ENCODE measurements at places on chromosomes 7 and 10.

- DNase-seq, result no peak
Observed at GRCh38 chr10:99143011-99143410, 92.6 kb downstream of the HPSE2 start.

GRCh38 chr10:118511711-118512110, 83.7 kb downstream of the PRLHR start:
- DNase-seq, result no peak

DNA sequence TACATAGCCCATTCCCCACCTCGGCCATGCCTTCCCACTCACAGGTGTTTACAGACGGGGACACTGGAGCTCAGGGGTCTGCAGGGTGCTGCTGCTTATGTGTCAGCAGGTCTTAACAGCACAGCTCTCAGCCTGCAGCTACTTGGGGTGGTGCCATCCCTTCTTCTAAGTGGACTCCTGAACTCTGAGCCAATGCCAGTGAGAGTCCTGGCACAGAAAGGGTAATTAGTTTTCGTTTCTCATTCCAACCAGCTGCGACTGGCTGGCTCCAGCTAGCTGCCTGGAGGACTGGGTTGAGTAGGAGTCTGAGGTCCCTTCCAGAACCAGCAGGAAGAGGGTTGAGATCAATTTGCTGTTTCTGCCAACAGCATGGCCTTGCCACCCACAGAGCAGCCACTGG, 88.3 kb upstream of the AGK start:
- DNase-seq, result no peak

DNA sequence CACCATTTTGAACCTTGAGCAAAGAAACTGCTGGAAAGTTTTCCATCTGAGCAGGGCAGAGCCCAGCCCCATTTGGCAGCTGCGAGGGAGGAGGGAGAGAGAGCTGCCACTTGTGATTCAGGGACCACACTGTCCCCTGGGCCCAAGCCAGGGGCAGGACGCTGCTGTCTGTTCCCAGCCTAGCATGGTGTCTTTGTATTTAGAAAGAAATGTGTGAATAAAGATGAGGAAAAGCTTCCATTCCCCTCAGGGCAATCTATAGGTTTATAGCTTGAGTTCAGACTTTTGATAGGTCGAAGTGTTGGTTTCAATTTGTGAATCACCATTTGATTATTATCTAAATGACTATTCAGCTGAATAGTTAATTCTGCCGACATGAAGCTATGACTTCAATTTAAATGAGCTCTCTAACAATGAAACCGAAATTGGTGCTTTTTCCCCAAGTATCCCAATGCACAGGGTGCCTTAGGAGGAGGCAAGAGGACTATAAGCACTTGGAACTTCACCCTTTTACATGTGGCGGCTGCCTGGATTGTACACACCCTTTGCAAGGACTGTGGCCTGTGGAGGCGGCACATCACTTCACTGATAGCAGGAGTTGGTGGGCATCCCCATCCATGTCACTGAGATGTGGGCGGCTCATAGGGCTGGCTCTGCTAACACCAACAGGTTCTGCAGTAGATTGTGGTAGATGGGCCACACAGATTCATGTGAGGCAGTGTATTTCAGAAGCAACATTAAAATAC, 223.5 kb downstream of the CCDC3 start:
- DNase-seq, result no peak

- no peak for DNase-seq
Observed at GRCh38 chr10:6269953-6270867, 67.5 kb downstream of the PFKFB3 start.
